HS-27A (cell line): ENCODE measurements at places on chromosomes 1 and 21.

DNA sequence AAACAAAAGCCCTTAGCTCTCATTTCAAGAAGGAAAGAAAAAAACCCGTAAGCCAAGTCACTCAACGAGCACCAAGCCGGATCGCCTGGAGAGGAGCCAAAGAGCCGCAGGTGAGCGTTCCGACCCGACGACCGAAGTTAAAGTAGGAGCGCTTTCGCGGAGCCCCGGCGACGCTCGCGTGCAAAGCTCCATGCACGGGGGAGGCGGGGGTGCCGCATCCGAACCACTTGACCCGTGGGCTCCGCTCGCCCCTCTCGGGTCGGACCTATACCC, 382 bp downstream of the GPBP1L1 start:
- no peak for DNase-seq

- no peak for DNase-seq
Measured at GRCh38 chr1:8152731-8153702, 126.9 kb upstream of the ERRFI1 start.

GRCh38 chr1:62228883-62229187, 34.2 kb downstream of the L1TD1 start:
- no peak for DNase-seq

DNA sequence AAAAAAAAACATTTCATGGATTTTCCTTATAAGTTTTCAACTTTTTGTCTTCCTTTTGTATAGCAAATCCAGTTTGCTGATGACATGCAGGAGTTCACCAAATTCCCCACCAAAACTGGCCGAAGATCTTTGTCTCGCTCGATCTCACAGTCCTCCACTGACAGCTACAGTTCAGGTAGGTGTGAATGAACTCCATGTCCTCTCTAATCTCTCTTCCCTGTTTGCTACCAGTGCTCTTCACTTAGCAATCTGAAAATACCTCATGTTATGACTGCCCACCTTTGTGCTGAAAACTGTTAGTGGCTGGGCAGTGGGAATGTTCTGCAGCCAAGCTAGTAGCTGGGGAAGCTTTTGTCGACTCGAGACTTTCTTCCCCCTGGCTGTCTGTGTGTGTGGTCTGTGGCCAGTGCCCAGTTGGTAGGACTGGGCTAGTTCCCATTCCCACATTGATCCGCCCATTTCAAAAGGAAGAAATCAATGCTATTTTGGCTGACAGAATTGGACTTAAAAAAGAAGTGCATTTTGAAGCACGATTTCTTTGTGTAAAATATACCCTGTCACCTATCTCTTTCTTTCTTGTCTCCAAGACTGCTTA, 24.5 kb downstream of the AHCYL1 start:
- DNase-seq, result no peak

DNA sequence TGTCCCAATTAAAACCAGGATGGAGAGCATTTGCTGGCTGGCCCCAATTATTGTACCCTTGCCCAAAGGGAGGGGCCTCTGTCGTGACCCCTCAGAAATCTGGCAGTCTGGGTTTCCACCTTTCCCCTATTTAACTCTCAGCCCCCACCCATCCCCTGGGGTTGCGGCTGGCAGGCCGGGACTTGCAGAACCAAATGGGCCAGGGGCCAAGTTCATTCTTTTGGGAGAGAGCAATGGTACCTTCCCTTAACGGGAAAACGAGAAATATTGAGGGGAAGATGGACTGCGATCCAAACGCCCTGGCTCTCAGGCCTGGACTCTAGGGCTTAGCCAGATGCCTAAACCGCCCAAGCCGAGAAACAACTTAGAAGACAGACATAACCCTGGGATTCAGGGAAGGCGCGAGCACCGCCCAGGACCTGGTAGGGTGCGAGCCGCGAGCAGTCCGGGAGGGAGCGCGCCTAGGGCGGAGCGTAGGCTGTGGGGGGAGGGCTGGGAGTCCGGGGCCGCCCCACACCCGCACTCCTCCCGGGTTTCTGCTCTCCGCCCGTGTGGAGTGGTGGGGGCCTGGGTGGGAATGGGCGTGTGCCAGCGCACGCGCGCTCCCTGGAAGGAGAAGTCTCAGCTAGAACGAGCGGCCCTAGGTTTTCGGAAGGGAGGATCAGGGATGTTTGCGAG, at the start of gene SLC27A3:
Gene SLC27A3, plus strand, starts transcription at position 628 of the 678 bp plus-strand sequence. CDS start 91 bp downstream, outside the sequence.
- DNase-seq, result no peak

DNA sequence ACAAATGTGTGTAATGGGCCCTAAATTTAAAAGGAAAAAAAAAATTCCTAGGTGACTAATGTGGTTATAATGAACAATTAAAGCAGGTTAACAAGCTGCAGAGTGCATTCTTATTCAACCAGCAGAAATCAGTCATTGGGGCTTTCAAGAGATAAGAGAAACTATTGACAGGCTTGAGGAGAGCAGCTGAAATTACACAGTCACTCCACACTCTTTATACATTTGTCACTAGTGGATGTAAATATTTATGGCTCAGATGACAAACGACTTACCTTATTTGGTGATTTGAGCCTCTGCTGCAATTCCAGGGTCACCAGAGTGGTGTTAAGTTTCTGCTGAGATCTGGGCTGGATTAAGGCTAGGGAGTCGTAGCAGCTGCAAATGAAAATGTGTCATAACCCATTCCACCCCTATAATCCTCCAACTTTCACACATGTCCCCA, 896.3 kb downstream of the TTLL7 start:
- no peak for DNase-seq

DNA sequence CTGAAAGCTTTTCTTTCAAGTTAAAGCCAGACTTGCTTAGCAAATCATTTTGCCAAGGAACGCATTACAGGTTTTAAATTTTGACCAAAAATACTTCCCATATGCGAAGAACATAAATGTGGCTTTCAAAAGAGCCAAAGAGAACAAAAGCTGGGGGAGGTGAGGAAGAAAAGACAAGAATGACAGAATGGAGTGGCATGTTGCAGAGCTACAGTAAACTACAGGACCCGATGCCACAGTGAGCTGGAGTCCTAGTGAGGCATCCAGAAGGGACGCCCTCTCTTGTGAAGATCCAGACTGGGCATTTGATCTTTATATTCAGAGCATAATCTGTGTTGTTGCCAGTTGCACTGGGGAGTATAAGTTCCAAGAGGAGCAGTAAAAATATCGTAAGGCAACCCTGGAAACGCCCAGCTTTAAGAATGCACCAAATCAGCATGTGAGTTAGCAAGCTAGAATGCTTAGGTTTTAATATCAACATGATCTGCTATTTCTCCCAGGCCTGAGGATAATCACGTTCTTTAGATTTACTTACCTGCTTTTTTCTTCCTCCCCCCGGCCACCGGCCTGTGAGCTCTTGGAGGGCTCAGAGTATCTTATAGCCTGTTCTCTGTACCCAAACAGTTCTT, 48.4 kb upstream of the HOOK1 start:
- no peak for DNase-seq

DNA sequence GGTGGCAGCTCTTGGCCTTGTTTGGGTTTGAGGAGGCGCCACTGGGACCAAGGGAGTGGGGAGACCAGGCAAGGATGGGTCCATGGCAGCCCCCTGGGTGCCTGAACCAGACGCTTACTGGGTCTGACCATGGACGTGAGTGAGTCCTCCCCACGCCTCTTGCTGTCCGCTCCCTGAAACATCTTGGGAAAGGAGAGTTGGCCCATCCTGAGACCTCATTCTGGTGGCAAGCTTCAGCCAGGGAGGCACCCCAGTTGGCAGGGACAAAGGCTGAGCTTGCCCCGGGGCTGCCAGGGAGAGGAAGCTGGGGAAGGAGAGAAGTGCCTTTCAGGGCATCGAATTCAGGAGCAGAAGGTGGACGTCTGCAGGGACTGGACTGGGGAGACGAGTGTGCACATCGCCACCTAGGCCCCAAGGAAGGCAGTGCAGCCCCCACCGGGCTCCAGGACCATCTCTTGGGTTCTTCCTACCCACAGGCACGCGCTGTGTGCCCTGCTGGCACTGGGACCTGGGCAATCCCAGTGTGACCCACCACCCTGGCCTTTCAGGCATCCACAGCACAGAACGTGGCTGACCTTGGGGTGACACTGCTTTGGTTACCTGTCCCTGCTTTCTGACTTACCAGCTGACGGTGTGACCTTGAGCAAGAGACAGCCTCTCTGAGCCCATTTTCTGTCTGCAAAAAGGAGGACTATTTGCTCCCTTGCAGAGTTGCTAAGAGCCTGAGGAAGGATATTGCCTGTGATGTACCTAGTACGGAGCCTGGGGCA, 132.9 kb upstream of the WNT4 start:
- no peak for DNase-seq

DNA sequence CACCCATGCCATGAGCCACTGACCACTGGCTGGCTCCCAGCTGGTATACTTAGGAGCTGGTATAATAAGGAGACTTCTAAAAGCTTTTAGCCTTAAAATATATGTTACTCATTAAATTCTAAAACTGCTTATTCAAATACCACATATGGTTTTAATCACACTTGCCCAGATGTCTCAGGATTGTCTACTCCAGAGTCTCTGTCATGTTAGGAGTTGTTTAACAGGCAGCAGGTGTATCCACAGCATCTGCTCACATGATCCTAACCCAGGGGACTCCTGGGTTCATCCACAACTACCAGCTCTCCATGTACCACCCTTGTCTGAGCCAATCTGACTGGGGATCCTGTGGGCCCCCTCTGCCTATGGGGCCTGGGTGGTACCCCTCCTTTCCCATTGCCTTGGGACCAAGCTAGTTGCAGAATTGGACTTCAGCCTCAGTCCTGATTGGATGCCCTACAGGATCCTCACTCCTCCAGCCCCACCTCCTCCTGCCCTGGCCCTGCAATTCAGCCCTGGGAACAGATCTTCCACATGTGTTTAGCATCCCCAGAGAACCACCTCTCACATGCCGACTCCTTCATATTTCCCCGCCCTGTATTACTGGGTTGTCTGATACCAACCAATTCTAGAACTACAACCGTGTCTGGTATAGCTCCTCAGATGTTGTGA, 61.3 kb downstream of the BCAR3 start:
- DNase-seq, result no peak
